ENCODE measurements at places on chromosomes 1 and 21.
A peak's percentile ranks its signal among the peaks of the same experiment; 100 is the strongest.

GRCh38 chr1:22228505-22228911 lies 85.6 kb upstream of the WNT4 start:
- no peak for DNase-seq

DNA sequence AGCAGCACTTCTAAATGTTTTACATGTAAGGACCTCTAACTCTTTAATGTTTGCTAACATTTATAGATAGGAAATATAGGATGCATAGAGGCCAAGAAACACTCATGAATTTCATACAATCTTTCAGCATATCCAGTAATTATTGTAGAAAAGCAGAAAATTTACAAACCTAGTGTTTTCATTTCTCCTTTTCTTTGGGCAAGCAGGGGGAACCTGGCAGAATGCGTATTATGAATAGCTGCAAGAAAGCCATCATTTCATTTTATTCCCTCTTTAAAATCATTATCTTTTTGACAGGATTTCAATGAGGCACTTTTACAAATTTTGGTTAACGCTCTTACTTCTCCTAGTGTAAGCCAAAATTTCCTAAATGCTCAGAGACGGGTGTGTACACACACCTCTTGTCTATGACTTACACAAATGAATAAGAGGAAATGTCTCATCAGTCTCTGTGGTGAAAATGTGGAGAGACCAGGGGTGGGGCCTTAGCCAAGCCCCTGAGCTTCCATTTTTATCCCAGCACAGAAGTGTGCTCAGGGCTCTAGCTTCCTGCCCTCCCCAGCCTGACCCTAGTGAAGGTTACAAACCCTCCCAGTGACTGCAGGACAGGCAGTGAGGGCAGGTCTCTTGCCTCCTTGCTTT lies 91.6 kb downstream of the LRRC8C start:
- no peak for DNase-seq

- DNase-seq = no peak
These were observed 170.3 kb upstream of the USP24 start for GRCh38 chr1:55385402-55386018.

DNA sequence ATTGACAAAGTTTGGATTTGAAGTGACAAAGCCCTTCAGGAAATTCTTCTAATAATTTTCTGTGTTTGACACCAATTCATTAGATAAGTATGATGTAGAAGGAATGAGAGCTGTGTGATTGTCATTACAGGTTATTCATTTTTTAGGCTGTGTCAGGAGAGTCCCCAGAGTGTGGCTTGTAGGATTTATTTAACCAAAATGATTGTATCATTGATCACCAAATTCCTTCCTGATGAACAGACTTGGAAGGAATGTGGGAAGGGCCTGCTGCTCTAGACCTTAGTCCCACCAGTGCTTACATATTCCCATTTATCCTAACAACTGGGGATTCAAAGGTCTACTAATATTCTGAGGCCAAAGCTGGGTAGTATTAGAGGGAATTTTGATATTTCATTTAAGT lies 383.3 kb upstream of the KAZN start:
- no peak for DNase-seq

DNA sequence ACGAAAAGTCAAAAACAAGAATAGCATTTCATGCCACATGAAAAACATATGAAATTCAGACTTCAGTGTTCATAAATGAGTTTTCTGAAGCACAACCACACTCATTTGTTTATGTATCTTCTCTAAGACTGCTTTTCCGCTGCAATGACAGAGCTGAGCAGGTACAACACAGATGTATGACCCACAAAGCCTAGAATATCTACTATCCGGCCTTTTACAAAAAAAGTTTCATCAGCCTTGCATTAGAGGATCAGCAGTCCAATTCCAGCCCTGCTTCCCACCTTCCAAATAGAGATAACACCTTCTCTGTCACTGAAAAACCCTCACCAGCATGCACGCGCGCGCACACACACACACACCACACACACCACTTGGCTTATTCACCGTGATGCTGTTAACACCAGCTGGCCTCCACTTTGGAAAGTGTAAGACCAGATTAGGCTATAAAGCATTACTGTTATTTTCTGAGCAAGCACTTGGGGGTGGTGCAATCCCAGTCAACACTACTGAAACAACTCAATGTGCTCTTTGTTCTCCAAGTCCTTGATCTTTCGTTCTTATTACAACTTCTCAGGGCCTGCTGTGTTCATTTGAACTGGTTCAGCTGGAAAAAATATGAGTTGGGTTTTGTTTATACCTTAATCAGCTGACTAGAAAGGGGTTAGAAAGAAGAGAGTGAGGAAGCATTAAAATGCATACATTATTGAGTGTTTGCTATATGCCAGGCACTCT lies 90.0 kb downstream of the GLUL start:
- DNase-seq = no peak

GRCh38 chr1:181354865-181355264 lies 128.5 kb upstream of the CACNA1E start:
- DNase-seq = no peak

DNA sequence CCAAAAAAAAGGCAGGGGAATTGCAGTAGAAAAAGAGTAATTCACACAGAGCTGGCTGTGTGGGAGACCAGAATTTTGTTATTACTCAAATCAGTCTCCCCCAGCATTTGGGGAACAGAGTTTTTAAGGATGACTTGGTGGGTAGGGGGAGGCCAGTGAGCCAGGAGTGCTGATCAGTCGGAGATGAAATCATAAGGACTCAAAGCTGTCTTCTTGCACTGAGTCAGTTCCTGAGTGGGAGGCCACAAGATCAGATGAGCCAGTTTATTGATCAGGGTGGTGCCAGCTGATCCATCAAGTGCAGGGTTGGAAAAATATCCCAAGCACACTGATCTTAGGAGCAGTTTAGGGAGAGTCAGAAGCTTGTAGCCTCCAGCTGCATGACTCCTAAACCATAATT lies 23.7 kb upstream of the EDARADD start:
- DNase-seq = no peak

- no peak for DNase-seq
These were observed at the start of gene PERM1 for GRCh38 chr1:981955-982558. Gene PERM1 (minus strand): TSS chr1:982093. CDS start chr1:981029, 1,064 bp downstream.

GRCh38 chr1:230149751-230150584 lies 82.9 kb downstream of the GALNT2 start:
- peak; percentile 61 for DNase-seq

DNA sequence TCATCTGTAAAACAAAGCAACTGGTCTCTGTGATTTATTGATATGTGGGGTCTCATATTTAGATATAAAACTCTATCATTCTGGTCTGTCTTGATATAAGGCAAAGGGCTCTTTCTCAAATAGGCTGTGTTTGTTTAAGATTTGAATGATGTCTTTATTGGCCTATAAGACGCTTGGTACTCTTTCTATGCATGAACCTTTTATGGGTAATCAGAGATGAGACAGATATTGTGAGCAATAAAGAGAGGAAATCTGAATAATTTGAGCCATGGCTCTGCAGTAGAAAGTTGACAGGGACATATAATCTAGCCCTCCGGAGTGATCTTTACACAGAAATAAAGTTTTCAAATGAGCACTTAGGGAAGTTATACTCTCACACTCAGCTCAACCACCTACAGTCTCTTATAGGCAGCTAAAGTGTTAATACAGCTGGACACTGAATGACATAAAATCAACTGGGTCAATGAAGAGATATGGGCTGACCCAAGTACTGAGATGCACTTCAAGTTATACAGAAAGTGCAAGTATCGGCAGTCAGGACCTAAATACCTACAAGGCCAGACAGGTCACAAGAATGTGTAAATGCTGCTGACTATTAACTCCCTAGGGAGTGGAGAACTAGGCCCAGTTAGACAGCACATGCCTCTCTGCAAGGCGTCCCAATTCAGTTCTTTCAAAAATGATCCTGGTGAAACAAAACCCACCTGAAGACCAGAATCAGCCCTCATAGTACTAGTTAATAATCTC lies 111.0 kb downstream of the PTPN14 start:
- DNase-seq = no peak

DNA sequence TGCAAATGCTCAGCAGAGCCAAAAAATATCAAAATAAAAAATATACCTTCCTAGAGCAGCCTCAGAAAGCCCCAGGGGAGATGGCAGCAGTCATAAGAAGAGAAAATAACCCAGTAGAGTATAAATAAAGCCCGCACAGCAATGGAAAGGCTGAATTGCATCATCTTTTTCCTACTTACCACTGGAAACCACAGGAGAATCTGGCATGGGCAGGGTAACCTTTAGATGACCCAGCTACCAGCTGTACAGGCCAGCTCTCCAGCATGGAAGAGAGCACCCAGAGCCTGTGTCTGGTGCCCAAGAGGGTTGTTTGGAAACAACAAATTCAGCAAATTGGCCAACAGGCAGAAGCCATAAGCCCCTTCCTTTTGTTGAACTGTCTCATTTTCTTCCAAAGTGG lies 253.1 kb downstream of the OMA1 start:
- no peak for DNase-seq

DNA sequence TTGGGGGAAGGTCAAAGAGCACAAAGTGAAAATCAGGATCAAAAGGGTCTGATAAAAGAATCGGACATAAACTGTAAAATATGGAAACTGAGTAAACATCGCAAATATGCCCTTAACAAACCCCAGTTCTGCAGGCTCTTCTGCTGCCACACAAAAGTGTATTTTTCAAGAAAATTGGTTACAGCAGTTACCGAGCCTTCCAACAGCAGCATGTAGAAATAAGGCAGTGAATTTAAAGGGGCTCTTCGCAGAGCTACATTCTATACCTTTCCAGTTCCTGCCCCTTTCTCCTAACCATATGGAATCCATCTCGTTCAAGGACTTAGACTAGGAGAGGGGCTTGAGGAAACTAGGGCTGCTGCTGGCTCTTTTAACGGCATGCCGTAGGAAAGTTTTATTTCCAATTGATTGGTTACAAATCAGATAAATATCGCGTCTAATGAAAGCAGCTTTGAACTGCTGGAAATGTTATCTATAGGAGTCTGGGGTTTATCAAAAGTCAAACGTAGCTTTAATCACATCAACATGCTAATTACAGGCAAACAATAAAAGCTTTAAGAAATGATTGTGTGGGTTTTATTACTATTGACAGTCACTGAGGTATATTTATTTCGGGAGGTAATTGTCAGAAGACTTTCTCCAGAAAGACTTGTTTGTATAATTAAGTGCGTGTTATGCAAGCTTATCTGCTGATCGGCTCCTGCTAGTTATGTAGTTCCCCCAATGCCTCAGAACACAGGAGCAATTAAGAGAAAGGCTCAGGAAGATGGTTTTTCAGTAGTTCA lies 59.1 kb downstream of the GORAB start:
- no peak for DNase-seq

DNA sequence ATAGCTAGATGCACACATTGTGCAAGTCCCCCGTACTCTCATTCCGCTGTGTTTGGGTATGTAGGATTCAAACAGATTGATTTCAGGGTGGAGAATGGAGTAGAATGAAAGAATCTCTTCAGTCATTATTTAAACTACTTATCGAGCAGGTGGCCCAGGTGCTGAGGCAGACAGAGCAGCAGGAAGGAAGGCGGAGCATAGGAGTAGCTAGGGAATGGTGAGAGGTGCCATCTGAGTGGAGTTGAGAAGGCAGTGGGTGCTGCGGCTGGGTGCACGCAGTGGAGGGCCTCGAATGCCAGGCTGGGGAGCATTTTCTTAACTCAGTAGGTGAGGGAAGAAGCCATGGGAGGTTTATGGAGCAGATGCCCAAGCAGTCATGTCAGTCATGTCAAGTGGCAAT lies 45.2 kb upstream of the CD101 start:
- DNase-seq = no peak

DNA sequence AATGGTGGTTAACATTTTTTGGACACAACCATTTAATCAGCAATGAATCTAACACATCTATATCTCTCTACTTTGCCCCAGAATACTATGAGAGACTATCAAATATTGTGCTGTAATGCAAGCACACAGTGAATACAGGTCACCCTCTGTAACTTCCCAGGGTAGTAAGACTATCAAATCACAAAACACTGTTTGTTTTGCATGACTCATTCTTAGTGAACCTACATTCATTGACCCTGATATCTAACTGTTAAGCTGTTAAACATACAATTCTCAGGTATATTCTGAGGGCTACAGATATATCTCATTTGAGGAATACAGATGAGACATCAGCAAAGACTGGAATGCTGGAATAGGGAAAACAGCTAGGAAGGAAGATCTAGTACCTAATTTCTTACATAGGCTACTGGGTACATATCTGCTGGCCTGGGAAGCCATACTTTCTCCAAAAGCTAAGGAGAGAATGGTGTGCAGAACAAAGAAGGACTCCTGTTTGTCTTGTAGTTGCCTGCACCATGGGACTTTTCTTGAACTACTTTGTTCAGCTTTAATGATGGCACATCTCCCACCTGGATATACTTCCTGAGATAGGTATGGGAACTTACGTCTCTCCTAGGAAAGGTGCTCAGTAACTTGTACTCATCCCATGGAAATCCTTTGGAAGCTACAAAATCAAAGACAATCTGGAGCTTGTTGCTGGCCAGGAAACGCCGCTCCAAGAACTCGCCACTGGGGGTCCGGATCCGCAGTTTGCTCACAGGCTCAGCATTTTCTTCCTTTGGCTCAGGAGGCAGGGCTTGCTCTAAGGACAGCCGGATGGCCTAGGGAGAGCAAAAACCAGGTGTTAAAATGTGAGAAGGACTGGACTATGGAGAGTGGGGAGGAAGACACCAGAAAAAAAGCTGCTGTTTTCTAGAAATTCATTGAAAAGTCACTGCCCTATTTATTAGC lies 51.9 kb upstream of the DMRTA2 start:
- no peak for DNase-seq

GRCh38 chr1:110008971-110009565 lies 24.5 kb downstream of the AHCYL1 start:
- no peak for DNase-seq

DNA sequence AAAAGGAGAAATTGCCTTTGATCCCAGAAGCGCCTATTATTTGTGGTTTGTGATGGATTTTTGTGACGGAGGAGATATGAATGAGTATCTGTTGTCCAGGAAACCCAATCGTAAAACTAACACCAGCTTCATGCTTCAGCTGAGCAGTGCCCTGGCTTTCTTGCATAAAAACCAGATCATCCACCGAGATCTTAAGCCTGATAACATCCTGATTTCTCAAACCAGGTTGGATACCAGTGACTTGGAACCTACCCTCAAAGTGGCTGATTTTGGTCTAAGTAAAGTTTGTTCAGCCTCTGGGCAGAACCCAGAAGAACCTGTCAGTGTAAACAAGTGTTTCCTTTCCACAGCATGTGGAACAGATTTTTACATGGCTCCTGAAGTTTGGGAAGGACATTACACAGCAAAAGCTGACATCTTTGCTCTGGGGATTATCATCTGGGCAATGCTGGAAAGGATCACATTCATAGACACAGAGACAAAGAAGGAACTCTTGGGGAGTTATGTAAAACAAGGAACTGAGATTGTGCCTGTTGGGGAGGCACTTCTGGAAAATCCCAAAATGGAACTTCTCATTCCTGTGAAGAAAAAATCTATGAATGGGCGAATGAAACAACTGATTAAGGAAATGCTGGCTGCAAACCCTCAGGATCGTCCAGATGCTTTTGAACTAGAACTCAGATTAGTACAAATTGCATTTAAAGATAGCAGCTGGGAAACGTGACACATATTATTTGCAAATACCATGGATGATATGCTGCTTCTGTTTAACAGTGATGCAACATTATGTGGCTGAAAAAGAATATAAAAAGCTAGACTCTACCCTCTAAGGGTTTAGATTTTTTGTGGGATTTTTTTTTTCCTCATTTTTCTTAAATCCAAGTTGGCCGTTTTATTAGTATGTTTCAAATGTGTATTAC lies 10.5 kb downstream of the PDIK1L start:
- no peak for DNase-seq
